ENCODE measurements at places on chromosomes 4 and X.

GRCh38 chrX:96684339-96685209 lies at the start of gene DIAPH2:
TSS of gene DIAPH2 (plus strand) at chrX:96684842.
- DNase-seq: peak; percentile 46

GRCh38 chrX:93461060-93461459 lies 212.3 kb downstream of the NAP1L3 start:
- no peak for DNase-seq

GRCh38 chr4:81896936-81897335 lies 425.2 kb upstream of the RASGEF1B start:
- DNase-seq: no peak

DNA sequence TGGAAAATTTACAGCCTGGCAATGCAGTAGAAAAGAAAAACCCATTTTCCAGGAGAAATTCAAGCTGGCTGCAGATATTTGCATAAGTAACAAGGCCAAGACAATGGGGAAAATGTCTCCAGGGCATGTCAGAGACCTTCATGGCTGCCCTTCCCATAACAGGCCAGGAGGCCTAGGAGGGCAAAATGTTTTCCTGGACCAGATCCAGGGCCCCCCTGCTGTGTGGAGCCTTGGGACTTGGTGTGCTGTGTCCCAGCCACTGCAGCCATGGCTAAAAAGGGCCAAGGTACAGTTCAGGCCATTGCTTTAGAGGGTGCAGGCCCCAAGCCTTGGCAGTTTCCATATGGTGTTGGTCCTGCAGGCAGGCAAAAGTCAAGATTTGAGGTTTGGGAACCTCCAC lies 29.8 kb downstream of the SOX3 start:
- DNase-seq: no peak

DNA sequence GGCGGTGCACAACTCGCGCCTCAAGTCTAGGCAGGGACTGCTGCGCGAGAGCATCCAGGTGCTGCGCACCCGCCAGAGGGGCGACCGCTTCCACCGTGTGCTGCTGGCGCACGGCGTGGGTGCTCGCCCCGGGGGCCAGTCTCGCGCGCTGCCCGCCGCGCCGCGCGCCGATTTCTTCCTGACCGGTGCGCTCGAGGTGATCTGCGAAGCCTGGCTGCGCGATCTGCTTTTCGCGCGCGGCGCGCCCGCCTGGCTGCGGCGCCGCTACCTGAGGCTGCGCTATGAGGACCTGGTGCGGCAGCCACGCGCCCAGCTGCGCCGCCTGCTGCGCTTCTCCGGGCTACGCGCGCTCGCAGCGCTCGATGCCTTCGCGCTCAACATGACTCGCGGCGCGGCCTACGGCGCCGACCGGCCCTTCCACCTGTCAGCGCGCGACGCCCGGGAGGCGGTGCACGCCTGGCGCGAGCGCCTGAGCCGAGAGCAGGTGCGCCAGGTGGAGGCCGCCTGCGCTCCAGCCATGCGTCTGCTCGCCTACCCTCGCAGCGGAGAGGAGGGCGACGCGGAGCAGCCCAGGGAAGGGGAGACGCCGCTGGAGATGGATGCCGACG lies 1.3 kb downstream of the CHST7 start:
- DNase-seq: no peak

DNA sequence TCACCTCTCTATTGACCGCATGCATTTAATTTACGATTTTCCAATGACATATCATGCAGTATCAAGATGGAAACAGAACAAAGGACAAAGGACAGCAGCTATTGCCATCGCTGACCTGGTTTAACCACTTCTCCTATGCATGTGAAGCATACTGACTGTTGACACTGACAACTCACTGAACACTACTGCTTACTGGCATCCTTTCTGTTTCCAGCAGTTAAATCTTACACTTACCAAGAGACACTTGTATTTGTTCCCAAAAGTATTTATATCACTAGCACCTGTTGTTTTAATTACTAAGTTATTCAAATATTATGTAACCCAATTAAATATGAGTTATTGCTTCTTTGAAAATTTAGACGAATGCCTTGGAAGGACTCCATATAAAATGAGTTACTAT lies 176.7 kb downstream of the PDGFC start:
- DNase-seq: no peak

DNA sequence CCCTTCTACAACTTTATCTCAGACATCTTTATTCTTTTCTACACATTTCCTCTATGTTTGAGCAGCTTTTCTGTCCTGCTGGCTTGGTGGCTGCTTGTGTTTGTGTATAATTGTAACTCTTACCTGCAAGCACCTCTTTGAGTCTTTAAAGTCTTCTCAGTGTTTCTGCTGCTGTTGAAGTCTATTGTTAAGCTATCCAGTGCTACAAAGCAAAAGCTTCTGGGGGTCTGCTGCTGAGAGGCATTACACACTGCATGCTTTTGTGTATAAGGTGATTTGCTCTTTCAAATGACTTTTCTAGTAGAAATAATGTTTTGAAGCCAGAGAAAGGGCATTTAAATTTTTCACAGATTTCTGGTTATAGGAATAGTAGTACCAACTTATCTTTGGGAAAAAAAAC lies 241.8 kb downstream of the DTHD1 start:
- no peak for DNase-seq

DNA sequence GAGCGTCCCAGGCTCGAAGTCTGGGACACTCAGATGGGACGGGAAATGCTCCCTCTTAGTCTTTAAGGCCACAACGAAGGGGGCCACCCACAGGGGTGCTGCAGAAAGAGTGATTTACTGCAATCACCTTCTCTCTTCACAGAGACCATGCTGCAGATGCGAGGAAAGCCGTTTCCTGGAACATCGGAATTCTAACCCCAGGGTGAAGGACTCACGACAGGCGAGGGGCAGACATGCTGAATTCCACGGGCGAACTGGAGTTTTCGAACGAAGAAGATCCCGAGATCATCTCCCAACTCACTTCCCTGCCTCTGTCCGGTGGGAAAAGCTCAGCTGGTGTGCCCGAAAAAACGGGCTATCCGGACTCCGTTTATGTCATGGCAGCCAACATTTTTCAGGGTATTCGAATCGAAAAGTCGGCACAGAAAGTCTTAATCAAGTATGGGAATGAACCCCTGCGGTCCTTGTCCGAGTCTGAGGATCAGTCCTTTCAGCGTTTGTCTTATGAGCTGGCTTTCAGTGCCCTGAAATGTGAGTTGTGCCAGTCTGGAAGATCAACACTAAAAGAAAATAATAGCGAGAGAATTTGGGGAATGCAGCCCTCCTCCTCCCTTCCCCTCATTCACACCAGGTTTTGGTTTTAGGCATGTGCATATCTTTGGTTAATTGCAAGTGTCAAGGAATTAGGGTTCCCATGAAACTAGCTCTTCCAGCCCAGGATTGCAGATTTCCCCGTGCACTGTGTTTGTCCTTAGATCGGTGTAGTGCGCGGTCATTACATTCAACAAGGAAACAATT lies 905 bp downstream of the NSUN7 start:
- DNase-seq: no peak

GRCh38 chr4:74487771-74488170 lies 42.8 kb downstream of the AREG start:
- DNase-seq: no peak

DNA sequence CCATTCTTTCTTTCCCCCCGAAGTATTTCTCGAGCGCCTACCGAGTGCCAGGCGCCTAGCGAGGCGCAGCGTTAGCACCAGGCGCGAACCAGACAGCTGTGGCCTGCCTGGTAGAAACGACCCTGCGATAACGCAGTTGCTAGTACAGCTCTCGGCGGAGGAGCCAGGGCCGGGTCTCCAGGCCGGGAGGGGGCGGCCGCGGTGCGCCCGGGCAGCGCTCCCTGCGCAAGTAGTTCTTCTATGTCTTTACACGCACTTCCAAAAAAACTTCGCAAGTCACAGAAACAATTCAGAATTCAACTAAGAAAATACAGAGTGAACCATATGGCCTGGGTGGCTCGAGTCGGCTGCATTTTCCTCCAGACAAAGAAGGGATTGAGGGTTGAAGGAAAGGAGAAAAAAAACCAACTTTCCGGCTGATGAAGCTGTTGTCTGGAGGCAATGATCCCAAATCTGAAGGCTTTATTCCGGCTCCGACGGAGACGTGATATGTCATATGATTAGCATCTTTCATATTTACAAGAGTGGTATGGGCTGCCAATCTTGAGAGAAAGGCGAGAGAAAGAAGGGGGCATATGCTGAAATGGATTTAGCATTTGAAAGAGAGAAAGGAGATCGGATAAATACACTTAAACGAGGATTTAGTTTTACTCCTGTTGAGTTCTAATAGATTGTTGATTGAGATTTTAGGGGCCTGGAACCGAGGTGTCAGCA lies 7.2 kb upstream of the NEUROG2 start:
- no peak for DNase-seq

DNA sequence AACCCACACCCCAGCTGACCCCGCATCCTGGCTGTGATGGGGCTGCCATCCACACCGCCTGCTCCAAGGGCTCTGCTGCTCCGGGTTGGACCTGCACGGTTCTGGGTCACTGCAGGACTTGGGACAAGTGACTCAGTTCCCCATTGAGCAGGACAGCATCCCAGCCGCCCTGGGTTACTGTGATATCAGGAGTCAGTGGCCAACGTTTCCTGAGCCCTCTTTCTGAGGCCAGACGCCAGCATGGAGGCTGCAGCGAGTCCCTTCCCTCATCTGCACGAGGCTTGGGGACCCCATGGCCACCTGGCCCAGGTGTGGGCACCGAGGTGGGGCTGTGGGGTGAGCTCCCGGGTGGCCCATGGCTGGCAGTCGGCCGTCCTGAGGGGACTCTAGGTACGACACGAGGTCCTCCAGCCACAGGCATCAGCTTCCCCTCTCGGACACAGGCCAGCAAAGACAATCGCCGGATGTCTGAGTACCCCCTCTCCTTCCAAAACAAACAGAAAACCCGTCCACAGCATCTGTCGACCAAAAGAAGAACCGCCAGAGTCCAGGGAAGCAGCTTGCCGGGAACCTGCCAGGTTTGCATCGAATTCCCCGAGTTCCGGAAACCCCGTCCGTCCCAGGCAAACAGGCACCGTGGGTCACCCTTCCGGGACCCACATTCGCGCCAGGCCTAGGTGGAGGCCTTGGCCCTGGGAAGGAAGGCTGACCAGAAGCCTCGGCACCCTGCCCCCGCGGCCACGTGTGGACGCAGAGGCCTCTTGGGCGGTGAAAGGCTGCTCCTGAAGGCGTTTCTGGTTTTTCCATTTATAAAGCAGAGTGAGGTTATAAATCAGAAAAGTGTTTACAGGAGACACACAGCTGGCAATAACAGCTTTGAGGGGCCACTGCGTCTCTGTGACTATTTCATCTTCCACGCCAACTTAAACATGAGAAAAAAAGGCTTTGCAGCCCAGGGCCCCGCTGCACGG lies 136.0 kb downstream of the FAM53A start:
- DNase-seq: no peak

GRCh38 chr4:106186201-106186600 lies 129.8 kb downstream of the TBCK start:
- DNase-seq: no peak

- DNase-seq: no peak
These were observed 492.0 kb downstream of the ZIC3 start for GRCh38 chrX:138057883-138058282.

DNA sequence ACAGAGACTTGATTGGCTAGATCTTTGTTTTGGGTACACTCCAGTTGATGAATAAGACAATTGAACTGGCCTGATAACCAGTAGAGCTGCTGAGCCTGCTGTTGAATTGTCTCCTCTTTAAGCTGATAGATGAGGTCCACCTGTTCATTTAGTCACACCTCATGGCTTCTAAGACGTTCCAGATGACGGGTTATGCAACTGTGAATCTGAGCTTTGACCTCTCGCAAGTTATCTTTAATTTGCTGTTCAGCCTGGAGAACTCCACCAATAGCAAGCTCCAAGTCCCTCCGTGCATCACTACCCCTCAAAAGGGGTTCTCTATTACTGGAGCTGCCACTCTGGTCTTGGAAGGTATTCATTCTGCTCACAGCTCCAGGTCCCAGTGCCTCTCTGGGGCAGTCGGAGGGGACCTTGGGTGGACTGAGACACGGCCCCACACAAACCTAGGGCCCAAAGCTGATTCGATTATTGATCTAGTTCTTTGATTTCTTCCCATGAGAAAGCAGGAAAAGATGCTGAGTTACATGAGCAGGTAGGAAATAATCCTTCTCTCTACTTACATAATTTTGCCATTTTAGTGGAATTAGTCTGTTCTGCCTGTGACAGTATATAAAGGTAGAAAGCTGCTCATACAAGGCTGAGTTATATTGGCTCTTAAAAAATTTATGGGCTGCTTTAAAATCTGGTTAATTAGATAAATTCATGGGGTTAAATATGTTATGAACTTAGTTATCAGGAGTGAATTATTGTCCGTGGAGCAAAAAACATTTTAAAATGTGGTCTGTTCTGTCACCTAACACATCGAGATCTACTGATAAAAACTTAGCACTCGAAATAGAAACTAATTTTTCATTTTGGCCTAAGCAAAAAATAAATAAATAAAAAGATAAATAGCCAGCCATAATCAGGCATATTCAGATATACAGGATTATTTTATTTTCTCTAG lies 6.8 kb downstream of the MMAA start:
- DNase-seq: no peak

- no peak for DNase-seq
These were observed 80.7 kb downstream of the STARD8 start for GRCh38 chrX:68728186-68728585.

GRCh38 chrX:44291468-44292092 lies 51.9 kb downstream of the EFHC2 start:
- DNase-seq: no peak

GRCh38 chrX:134761788-134762187 lies 103.5 kb upstream of the PLAC1 start:
- DNase-seq: no peak

Data from hypothalamus (tissue), 51 donors.